ENCODE measurements at places on chromosomes 4 and X. TPM values are rescaled to one million over a fixed set of nuclear protein-coding genes. Genes with fewer than 3 reads are reported as not detected.

Gene PDZD4
- total RNA-seq, result 1.4 TPM

Gene RNF212
- 0.42 TPM for total RNA-seq

Gene SRD5A3
- 7.8 TPM for total RNA-seq

- no peak overlapping the region for H3K4me3 ChIP-seq
- no peaks in the 10 kb centered on the region for H3K27me3 ChIP-seq
- H3K27ac ChIP-seq, result no peak overlapping the region
- no peak for DNase-seq
- H3K36me3 ChIP-seq, result no peaks in the 10 kb centered on the region
Measured at GRCh38 chrX:38452603-38453002, 100.2 kb downstream of the OTC start.

DNA sequence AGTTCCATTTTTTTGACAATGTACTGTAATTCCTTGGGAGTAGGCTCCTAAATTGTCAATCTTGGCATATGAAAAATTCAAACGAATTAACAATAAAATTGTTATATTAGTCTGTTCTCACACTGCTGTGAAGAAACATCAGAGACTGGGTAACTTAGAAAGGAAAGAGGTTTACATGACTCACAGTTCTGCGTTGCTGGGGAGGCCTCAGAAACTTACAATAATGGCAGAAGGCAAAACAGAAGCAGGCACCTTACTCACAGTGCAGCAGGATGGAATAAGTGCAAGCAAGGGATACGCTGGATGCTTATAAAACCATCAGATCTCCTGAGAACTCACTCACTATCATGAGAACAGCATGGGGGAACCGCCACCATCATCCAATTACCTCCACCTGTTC lies 246.4 kb upstream of the TRAM1L1 start:
- H3K4me1 ChIP-seq, result no peaks in the 10 kb centered on the region
- no peak overlapping the region for H3K4me3 ChIP-seq
- H3K27ac ChIP-seq, result no peak overlapping the region
- H3K27me3 ChIP-seq, result no peaks in the 10 kb centered on the region
- no peaks in the 10 kb centered on the region for H3K36me3 ChIP-seq

GRCh38 chr4:4496592-4497372 lies 45.1 kb downstream of the STX18 start:
- H3K27me3 ChIP-seq, result no peaks in the 10 kb centered on the region
- H3K4me1 ChIP-seq, result no peaks in the 10 kb centered on the region
- H3K36me3 ChIP-seq, result no peaks in the 10 kb centered on the region

GRCh38 chr4:121375262-121375661 lies 5.6 kb downstream of the QRFPR start:
- H3K27me3 ChIP-seq, result peaks cover 12% of the 10 kb centered on the region
- no peak overlapping the region for H3K27ac ChIP-seq
- DNase-seq, result no peak

DNA sequence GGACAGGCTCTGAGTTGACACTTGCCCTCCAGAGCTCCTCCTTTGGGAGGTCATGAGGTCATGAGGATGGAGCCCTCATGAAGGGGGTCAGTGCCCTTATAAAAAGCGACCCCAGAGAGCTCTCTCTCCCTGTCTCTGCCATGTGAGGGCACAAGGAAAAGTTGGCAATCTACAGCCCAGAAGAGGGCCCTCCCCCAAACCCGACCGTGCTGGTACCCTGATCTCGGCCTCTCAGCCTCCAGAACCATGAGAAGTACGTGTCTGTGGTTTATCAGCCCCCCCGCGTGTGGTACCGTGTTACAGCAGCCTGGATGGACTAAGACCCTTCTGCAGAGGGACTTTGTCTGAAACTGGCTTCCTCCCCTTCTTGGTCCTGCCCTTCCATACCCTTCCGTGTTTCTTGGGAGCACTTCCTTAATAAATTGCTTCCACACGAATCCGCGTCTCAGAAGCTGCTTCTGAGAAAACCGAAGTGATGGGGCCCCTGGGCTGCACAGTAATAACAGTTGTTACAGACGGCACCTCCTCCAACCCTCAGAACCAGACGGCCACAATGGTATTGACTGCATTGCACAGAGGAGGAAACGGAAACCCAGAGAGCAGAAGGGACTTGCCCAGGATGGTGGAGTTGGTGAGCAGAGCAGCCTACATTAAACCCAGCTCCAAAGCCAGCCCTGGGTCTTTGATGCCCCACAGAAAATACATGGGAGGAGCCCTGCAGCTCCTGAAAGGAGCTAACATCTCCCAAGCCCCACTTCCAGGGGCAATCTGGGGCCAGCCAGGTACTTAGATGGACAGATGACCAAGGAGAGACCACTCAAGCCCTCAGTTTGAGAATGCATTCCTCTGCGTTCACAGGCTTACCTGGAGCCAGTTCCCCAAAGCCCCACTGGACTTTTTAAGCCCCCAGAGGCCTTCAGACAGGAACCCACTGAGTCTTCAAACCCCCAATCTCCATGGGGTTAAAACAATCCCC lies 242.7 kb downstream of the BCOR start:
- no peaks in the 10 kb centered on the region for H3K36me3 ChIP-seq
- H3K27me3 ChIP-seq, result no peaks in the 10 kb centered on the region
- H3K4me1 ChIP-seq, result peaks cover 8% of the 10 kb centered on the region
- no peak overlapping the region for H3K27ac ChIP-seq
- no peak for DNase-seq

DNA sequence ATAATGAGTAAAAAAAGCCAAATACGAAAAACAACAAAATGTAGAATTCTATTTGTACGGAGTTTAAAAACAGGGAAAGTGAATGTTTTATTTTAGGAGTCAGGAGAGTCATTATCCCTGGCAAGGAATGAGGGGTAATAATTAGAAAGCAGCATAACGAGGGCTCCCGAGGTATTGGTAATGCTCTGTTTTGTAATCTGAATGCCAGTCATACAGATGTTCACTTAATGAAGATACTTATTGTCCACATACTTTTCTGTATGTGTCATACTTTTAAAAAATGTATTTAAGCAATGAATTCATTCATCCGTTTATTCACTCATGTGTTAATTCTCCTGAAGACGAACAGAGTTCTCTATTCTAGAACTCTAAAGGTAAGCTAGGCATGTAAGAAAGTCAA lies 87.8 kb upstream of the BMP2K start:
- H3K4me1 ChIP-seq, result no peaks in the 10 kb centered on the region
- H3K27me3 ChIP-seq, result no peaks in the 10 kb centered on the region
- DNase-seq, result no peak
- no peaks in the 10 kb centered on the region for H3K36me3 ChIP-seq
- H3K4me3 ChIP-seq, result no peak overlapping the region

DNA sequence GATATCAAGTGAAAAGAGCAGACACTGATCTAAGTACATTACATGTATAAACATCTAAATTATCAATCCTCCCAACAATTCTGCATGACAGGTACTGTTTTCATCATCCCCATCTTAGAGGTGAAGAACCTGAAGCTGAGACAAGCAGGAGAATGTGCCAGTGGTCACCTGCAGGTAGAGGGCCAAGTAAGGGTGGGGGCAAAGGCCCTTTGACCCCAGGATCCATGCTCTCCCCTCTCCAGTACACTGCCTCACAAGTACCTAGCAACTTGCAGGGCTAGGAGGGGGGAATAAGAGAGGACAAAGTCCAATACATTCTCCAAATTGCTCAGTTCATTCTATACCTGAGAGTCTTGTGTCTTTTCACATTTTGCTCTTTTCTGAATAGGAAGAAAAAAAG lies 8.3 kb upstream of the MAP7D2 start:
- H3K36me3 ChIP-seq, result peaks cover 40% of the 10 kb centered on the region
- H3K27ac ChIP-seq, result no peak overlapping the region
- no peaks in the 10 kb centered on the region for H3K27me3 ChIP-seq

- no peak for DNase-seq
- no peak overlapping the region for H3K27ac ChIP-seq
- H3K4me1 ChIP-seq, result no peaks in the 10 kb centered on the region
- no peak overlapping the region for H3K4me3 ChIP-seq
Measured at GRCh38 chrX:66150163-66150562, 13.9 kb upstream of the HEPH start.

DNA sequence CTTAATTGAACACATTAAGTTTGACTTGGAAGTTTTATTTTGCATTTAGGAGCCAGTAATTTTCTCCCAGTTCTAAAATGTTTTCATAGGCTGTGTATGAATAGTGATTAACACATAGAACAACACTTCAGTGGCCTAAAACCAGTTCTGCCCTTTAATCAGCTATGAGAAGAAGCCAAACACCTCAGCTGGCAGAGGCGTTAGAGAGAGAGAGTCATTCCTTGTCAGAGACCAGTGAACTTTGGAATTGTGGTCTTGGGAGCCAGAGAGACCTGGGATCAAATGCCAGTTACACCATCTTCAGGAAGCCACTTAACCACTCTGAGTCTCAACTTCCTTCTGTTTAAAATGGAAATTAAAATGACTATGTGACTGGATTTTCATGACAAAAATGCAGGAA lies 39.3 kb upstream of the PRPS2 start:
- no peak overlapping the region for H3K4me3 ChIP-seq
- no peak for DNase-seq
- no peak overlapping the region for H3K27ac ChIP-seq
- H3K36me3 ChIP-seq, result no peaks in the 10 kb centered on the region
- H3K27me3 ChIP-seq, result peaks cover 3% of the 10 kb centered on the region

DNA sequence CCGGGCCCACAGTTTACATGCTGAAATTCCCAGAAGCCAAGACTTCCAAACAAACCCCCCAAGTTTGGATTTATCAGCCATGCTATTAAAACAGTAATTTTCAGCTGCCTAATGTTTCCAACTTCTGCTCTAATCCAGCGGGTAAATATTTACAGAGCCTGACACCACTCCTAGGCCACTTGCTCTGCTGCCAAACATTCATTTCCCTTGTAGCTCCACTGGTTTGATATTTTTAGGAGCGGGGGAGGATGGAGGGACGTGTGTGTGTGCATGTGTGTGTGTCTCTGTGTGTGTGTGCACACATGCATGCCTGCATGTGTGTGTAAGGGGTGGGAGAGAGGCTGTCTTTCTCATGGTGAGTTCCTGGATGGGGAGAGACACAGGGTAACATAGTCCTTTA lies 115.7 kb upstream of the PJA1 start:
- H3K4me1 ChIP-seq, result peaks cover 2% of the 10 kb centered on the region
- H3K27me3 ChIP-seq, result no peaks in the 10 kb centered on the region
- H3K27ac ChIP-seq, result no peak overlapping the region
- H3K36me3 ChIP-seq, result no peaks in the 10 kb centered on the region
- no peak for DNase-seq
- no peak overlapping the region for H3K4me3 ChIP-seq

GRCh38 chr4:79258614-79259176 lies 67.2 kb downstream of the NAA11 start:
- no peak overlapping the region for H3K4me3 ChIP-seq
- no peak overlapping the region for H3K27ac ChIP-seq
- no peaks in the 10 kb centered on the region for H3K27me3 ChIP-seq
- no peaks in the 10 kb centered on the region for H3K36me3 ChIP-seq

DNA sequence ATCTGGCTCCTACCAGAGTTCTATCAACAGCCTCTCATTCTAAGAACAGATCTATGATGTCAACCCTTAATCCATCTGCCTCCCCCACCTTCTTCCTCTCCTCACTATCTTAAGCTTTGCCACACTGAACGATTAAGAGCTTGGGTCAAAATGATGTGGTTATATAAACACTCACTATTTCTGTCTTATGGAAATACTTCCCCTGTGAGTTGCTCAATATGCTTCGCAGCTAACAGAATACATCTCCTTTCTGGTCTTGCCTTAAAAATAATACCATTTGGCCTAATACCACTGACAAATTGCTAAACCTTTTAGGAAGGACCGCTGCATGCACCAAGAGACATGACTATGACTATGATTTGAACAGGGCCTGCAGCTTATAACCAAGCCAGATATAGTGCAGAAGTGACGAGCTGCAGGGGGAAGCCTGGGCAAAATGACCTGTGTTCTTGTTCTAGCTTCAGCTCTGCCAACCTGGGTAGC lies 130.9 kb downstream of the RNF150 start:
- H3K27ac ChIP-seq, result peak overlapping the region; percentile 85
- no peaks in the 10 kb centered on the region for H3K27me3 ChIP-seq

- no peak for DNase-seq
- H3K27ac ChIP-seq, result no peak overlapping the region
- H3K27me3 ChIP-seq, result no peaks in the 10 kb centered on the region
- no peak overlapping the region for H3K4me3 ChIP-seq
- H3K36me3 ChIP-seq, result peaks cover 72% of the 10 kb centered on the region
Measured at GRCh38 chrX:1400742-1401471, 9.0 kb upstream of the SLC25A6 start.

All from psoas muscle (tissue), 8 donors.